ENCODE measurements at places on chromosomes 4 and X.

- no peak for DNase-seq
Observed at GRCh38 chr4:27214010-27214409, 353.4 kb downstream of the STIM2 start.

DNA sequence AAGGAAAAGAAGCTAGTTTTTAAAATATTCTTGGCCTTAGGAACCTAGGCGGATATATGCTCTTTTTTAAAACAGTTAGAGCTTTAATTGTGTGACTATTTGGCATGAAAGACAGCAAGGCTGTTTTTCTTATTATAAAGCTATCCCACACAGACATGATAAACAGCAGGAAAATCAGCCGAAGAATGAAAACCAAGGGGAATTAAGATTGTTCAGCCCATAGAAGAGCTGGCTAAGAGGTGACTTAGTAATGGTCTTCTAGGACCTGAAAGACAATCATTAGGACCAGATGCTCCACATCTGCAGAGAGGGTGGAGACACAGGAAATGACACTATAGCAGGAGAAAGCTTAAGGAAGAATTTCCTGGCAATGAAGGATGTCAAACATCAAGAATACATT lies 171.4 kb upstream of the NRK start:
- DNase-seq: no peak

- DNase-seq: no peak
Observed at GRCh38 chr4:81634766-81635549, 163.3 kb upstream of the RASGEF1B start.

GRCh38 chr4:7388627-7389026 lies 46.1 kb downstream of the PSAPL1 start:
- DNase-seq: no peak

Measured in activated T-helper 2 cell treated with anti-CD3 and anti-CD28 coated beads, Interferon-gamma antibody, Interleukin-2, Interleukin-4, amounts not matched to agents 10 μg/mL and 5 μg/mL and 100 μg/mL, durations not matched to agents 14 hours and 24 hours and 36 hours (primary cell).